NCI-H1417 (cell line): ENCODE measurements at places on chromosomes 3 and 15.

GRCh38 chr15:49178497-49178896, 8.4 kb downstream of the GALK2 start:
- no peak for DNase-seq

- no peak for DNase-seq
These were observed 335.9 kb upstream of the EPHA6 start for GRCh38 chr3:96478496-96478895.

DNA sequence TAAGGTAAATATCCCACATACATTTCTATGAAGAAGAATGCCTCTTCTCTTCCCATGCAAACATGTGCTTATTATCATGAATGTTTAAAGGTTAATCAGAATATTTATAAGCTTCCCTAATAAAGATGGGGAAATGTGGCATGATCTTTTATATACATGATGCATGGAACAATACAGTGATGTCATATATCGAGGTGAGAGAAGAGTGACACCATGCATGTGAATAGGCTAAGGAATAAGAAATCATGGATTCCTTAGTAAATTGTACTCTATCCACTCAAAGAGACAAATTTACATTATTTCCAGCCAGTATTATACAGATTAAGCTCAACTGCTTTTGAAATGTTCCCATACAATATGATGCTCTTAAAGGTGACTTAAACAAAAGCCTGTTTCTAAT, 1035.3 kb downstream of the ROBO1 start:
- no peak for DNase-seq

DNA sequence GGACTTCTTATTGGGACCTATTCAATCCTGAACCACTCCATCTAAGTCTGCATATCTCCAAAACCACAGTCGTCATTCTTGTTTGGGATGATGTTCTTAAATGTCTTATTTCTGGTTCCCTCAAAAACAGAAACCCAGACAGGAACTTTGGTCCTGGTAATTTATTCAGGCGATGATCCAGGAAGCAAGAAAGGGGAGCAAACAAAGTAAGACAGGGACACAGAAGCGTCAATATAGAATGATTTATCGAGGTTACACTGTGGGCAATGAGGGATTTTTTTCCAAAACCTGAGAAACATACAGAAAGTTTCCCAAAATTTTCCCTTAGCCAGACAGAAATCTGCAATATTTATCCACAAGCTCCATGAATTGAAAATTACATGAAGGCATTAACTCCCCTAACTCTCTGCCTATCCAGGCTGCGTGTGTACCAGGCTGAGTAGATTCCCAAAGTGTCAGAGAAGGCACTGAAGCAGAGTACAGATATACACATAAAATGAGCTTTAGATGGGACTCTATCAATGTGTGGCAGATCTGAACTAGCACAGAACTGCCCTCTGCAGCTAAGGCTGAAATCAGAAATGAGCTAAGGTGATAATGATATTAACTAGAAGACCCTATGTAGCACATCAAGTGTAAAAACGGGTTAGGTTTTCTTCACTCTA, 43.2 kb downstream of the TP63 start:
- no peak for DNase-seq

- no peak for DNase-seq
These were observed at the start of gene TTC23 for GRCh38 chr15:99249270-99249841. TTC23 (minus strand) TSS chr15:99249581; CDS start chr15:99228712, 20,869 bp downstream.

DNA sequence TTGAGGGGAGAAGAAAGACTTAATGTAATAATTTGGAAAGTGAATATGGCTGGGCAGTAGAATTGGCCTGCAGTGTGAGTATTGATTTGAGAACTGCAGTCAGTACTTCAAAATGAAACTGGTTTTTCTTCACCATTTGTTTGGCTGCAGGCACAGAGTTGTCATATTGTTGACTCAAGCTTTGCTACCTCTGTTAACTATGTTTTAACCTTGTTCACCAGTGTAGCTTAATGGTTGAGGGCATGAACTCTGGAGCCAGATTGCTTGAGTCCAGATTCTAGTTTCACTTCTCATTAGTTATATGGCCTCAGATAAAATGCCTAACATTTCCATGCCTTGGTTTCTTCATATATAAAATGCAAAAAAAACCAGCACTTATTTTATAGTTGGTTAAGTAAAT, 64.1 kb downstream of the CFAP44 start:
- DNase-seq = no peak

GRCh38 chr15:36529296-36530011, 50.0 kb upstream of the CDIN1 start:
- DNase-seq = no peak

- no peak for DNase-seq
These were observed 304.9 kb downstream of the FGF12 start for GRCh38 chr3:192422321-192422996.

DNA sequence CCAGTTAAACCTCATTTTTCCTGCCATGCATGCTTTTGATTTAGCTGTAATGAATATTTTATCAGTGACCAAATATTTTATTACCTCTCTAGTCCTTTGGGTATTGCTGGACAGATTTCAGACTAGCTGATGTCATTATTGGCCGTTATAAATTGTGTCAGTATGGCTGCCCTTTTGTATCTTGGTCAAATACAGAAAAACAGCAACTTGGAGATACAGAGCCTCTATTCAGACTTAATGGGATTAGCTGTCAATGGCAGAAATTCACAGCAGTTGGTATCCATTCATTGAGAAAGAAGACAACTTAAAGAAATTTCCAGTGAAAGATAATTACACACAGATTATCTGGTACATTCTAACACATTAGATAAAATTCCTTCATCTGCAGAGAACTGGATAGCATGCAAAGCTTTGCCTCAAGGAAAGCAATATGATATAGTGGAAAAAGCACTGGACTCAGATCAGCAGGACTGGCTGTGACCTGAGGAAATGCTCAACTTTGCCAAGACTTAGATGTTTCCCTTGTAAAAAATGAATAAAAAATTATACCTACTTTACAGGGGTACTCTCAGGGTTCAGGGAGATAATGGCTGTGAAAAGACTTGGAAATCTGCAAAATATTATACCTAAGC, 20.8 kb downstream of the COL6A6 start:
- DNase-seq = no peak

- DNase-seq = no peak
These were observed 67.6 kb downstream of the ZNF445 start for GRCh38 chr3:44409640-44410410.

DNA sequence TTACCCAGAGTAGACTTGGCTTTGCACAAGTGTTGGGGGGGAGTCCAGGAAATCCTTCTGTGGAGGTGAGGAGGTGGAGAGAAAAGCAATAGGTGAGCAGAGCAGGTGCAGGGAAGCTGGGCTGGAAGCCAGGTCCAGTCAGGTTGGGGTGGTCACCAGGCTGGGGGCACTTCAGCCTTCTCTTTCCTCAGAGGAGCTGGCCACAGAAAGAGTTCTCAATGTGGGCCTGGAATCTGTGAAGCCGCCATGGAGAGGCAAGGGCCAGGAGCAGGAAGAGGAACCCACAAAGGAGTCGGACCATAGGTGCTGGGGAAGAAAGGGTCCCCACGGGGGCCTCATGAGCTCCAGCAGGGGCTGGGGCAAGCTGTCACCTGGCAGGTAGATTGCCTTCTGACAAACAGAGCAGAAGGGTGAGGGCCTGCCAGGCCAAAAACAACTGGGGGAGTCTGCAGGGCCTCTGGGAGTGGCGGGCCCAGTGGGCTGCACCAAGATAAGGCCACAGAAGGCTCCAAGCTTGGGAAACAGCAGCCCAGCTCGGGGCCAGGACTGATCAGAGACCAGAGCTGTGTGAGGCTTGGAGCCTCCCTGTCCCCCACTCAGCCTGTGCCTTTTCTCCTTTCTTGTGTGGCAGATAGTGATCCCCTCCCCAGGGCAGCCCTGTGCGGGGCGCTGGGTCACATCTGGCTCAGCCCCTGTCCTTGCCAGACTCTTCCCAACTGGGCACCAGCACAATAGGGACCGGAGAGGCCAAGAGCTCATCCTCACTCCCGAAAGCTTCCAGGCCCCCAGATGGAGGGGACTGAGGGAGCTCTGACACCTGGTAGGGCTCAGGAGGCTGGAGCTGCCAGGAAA, 53.0 kb upstream of the FGD5 start:
- DNase-seq = no peak

DNA sequence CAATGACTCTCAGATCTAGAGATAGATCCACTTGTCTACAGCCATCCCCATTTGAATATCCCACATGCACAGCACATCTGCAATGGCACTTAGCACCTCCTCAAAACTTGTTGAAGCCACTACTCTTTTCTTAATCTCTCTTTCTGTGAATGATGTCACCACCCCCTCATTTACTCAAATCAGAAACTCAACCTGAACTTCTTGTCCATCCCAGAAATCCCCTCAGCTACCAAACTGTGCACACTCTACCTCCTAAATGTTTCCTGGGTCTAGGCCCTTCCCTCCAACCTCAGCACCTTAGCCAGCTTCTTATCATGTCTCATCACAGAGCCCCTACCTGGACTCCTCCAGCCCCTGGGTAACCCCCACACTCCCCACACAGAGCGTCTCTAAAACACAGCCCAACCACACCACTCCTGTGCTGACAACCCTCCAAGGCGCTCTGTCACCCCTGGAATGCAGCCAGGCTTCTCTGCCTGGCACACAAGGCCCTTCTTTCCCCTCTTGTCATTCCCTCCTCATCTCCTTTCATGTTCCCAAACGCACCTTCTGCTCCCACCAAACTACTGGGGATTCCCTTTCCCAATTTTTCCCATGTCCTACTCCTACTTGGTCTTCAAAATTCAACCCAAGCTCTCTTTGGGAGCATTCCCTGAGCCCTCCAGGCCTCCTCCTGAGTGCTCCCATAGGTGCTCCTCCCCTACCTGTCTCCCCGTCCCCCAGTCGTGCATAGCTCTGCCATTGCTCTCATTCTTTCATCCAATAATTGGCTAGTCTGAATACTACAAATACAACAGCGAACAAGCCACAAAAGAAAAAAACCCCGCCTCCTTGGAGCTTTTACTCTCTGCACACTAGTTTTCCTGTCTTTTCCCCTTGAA, 39.8 kb upstream of the ZBTB38 start:
- DNase-seq = no peak

DNA sequence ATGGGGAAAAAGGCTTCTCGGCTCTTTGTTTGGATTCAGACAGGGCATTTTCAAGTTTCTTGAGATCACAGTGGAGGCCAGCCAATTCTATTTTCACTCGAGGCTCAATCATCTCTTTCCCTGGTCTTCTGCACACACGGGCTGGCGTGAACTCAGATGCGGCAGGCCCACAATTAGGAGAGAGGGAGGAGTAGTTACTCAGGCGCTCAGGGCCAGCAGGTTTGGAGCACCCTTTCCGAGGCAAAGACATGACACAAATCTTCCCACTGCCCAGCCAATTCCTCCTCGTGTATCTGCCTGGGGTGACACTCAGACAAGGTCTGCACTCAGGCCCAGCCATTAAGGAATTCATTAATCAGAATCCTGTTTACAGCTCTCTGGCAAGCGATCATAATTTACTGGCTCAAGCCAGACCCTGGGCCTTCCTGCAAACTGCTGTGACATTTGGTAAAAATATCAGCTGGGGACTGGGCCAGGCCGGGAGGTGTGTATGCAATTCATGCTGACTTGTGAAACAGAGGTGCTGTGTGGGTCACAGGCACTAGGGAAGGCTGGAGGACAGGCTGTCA, 68.1 kb upstream of the TLE3 start:
- DNase-seq = peak; percentile 57

GRCh38 chr15:30984118-30984517, 7.3 kb downstream of the MTMR10 start:
- no peak for DNase-seq

DNA sequence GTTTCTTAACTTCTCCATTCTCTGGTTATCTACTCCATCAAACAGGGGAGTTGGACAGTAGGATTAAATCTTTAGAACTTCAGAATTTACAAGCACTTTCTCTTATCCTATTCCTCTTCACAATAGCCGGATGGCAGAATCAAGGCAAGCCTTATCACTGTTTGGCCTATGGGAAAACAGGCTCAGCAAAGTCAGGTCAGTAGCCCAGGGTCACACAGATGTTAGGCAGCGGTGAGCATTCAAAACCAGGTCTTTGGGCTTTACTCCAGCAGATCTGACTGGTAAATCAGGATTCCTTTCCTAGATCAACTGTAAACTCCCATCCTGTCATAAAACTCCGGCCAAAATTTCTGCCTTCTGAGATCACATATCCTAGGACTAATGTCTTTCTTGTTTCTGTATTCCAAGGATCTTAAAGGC, 258.4 kb downstream of the OPA1 start:
- DNase-seq = no peak

DNA sequence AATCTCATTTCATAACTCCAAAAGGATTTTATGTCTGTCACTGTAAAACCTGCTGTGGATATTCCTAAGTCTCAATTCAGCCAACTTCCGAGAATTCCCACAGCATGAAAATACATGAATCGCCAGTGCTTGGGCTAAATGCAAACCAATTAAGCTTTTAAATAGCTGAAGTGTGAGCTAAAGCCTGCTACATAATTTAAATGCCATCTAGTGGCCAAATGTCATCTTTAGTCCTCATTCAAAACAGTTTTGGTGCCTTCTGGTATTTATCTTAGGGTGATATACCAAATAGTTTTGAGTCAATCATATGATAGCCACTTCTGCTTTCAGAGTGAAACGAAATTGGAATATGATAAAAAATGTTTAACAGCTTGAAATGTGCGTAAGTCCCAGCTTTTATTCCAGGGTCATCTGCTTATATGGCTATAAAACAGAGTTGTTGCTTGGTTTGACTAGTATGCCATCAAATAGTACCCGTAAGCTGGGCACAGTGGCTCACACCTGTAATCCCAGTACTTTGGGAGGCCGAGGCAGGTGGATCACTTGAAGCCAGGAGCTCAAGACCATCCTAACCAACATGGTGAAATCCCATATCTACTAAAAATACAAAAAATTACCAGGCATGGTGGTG, 41.8 kb upstream of the CCNL1 start:
- DNase-seq = peak; percentile 47

- no peak for DNase-seq
These were observed 10.9 kb downstream of the DISP2 start for GRCh38 chr15:40368719-40369473.

GRCh38 chr3:54028372-54028771, 94.0 kb upstream of the CACNA2D3 start:
- no peak for DNase-seq

DNA sequence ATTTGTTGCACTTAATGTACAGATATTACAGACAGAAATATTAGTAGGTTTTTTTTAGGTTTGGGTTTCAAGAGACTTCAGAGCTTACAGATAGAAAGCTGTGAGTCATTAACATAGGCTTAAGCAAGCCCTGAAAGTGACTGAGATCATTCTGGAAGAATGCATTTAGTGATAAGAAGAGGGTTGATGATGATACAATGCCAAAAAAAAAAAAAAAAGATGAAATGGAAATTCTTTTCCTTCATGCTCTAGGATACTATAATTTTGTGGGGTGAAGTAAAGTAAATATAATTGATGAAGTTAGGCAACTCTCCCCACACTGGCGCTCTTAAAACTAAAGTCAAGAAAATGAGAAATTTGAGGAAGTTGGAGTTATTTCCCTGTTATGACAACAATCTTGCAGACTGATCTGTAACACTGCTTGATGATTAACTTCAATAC, 169.4 kb upstream of the ZNF385D start:
- DNase-seq = no peak

GRCh38 chr15:29410338-29410737, 140.7 kb upstream of the NSMCE3 start:
- DNase-seq = no peak
